ENCODE measurements at places on chromosomes 1 and 21. TPM values are rescaled to one million over a fixed set of nuclear protein-coding genes. Genes with fewer than 3 reads are reported as not detected.

The TTC22 gene
- total RNA-seq = 3.2 TPM

The FAM72C gene
- total RNA-seq = 0.77 TPM

The TDRD10 gene
- 3.3 TPM for total RNA-seq

The RBP7 gene
- total RNA-seq = 2.6 TPM

The PIGK gene
- total RNA-seq = 39.3 TPM

The ANGPTL3 gene
- total RNA-seq = 0.33 TPM

The IFFO2 gene
- total RNA-seq = 13.5 TPM

The SPATA46 gene
- not detected for total RNA-seq

The HOOK1 gene
- 50.6 TPM for total RNA-seq

The HSD11B1 gene
- 0.77 TPM for total RNA-seq

The SLAMF1 gene
- total RNA-seq = not detected

The PTCH2 gene
- 4.6 TPM for total RNA-seq

The TADA1 gene
- 32.9 TPM for total RNA-seq

The AKR7A3 gene
- total RNA-seq = 3.3 TPM

The ZYG11A gene
- total RNA-seq = 0.38 TPM

The CRP gene
- total RNA-seq = not detected

The RAVER2 gene
- total RNA-seq = 36.4 TPM

The AK5 gene
- 11.2 TPM for total RNA-seq

Measured in camera-type eye (tissue), 1 donor.